Activated CD4-positive, alpha-beta T cell treated with anti-CD3 and anti-CD28 coated beads for 36 hours (primary cell): ENCODE measurements at places on chromosomes 7 and 10. TPM values are rescaled to one million over a fixed set of nuclear protein-coding genes. Genes with fewer than 3 reads are reported as not detected.

SPDYE6 gene
- total RNA-seq, result not detected

CCDC146 gene
- 1.7 TPM for total RNA-seq

CFTR gene
- total RNA-seq, result not detected

DNA sequence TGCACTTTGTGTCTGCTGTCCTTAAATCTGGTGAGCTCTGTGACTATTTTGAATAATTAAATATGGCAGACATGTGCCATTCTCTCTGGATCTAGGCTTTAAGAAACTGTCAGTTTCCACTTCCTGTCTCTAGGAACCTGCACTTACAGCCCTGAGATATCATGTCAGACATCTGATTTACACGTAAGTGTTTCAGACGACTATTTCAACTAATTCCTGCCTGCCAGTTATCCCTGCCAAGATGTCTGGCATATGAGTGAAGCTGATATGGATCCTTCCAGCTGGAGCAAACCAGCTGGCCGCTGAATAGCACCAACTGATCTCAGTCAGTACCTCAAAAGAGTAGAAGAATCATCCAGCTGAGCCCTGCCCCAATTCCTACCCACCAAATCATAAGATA is 362.2 kb upstream of the SMIM30 start:
- DNase-seq, result no peak

GRCh38 chr10:80275135-80275498 is 14.3 kb downstream of the MAT1A start:
- no peak for DNase-seq

SPDYE9 gene
- not detected for total RNA-seq

DNA sequence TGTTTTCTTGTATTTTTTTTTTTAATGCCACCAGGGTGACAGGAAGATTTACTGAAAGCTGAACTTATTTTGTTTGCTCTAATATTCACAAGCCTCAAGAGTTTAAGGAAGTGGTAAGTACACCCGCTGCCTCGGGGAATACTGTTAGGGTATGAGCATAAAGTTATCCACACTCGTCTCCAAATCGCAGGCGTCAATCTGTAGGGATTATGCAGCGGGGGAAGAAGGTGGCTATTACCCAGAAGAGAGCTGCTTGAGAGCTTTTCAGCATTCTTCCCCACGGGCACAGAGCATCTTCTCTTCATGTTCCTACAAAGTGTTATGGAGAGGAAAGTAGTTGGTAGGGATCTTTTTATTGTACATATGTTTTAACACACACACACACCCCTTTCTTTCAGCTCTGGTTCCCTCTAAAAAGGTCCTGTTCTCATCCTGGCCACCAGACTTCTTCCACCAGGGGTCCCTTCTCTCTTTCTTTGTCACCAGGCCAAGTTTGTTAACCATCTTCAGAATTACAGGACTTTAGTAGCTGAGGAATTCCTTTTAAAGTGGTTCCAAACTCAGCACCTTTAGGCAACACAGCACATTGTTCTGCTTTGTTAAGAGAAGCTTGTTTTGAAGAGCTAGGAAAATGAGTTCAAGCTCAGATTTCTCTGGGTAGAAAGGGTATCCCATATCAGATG is 411.6 kb upstream of the GALNT17 start:
- DNase-seq, result no peak

DNA sequence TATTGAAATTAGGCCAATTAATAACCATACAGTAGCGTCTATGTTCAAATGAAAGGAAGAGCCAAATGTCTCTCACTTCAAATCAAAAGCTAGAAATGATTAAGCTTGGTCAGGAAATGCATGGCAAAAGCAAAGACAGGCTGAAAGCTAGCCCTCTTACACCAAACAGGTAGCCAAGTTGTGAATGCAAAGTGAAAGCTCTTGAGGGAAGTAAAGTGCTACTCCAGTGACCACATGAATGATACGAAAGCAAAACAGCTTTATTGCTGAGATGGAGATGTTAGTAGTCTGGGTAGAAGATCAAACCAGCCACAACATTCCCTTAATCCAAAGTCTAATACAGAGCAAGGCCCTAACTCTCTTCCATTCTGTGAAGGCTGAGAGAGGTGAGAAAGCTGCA is 123.8 kb downstream of the TEX36 start:
- no peak for DNase-seq

TMEM178B gene
- total RNA-seq, result 0.23 TPM

ABCB4 gene
- total RNA-seq, result not detected

NXPH1 gene
- total RNA-seq, result not detected

COL13A1 gene
- not detected for total RNA-seq

- no peak for DNase-seq
Measured at GRCh38 chr10:3963191-3963673, 178.2 kb upstream of the KLF6 start.

SCIN gene
- 0.64 TPM for total RNA-seq

GRCh38 chr10:103584216-103585010 is 90.9 kb downstream of the NEURL1 start:
- peak; percentile 83 for DNase-seq

GRCh38 chr7:50364645-50365044 is 60.1 kb downstream of the IKZF1 start:
- no peak for DNase-seq

DNA sequence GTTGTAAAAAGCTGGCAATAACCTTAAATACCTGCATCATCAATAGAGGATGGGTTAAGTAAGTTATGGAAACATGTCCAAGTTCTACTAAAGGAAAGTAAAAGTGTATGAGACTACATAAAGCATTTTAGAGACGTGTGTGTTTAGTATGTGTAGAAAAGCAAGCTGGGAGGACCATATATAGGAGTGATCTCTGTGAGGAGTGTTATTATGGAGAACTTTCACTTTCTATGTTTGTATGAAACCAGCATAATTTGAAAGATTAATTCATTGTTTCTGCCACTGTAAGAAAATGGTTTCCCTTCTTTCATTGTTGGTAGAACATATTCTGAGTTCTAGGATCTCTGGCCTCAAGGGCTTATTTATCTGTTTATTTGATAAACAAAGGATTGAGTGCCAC is 19.2 kb upstream of the PDLIM1 start:
- no peak for DNase-seq

- no peak for DNase-seq
Measured at GRCh38 chr7:132576721-132577085, 433 bp upstream of the PLXNA4 start.

DNA sequence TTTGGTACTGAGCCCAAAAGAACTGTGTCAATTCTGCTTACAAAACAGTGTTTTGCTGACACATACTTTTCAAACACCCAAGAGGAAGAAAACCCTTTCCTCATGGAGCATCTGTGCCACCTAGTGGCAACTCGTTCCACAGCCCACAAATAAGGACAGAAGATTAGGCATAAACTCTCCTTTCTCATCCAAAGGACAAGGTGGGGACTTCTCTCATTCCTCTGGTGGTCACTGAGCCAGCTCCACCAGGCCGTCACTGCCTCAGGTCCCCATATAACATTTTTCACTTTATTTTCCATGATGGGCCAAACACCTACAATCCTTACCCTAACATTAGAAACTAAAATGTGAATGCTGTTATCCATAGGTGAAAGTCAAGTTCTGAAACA is 76.9 kb downstream of the RNF216 start:
- DNase-seq, result peak; percentile 86

CTAGE4 gene
- total RNA-seq, result 1.2 TPM

- no peak for DNase-seq
Measured at GRCh38 chr10:62001898-62002297, 100.4 kb downstream of the ARID5B start.

NME8 gene
- not detected for total RNA-seq

PKD2L1 gene
- total RNA-seq, result not detected

DNA sequence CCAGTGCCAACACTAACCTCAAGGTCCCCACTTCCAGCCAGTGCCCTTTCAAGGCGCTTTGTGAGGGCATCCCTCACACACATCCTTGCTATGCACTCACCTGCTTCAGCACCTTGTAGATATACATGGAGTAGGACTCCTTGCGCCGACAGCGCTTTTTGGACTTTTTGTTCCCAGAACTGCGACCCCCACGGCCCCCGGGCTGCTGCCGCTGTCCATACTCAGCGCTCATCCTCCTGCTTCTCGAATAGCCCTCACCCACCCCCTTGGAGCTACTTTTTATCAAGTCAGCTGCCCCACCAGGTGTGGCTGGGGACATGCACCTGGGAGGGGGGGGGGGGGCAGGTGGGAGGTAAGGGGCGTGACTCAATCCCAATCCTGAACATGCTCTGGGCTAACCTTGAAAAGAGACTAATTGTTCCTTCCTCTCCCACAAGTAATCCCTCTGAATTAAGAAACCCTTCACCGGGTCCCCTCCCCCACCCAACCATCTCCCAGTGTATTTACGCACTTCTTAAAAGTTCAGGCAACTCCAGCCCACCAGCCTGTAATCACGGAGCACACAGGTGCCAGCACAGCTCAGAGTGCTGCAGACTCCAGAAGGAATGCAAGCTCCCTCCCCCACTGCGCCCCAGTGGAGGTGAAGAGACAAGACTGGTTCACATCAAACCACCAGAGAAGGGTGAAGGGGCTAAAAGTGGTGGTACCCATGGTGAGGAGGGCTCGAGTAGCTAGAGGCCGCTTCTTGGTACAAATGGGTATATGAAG is at the start of gene H2BK1:
H2BK1 (minus strand) TSS at position 402 of the 768 bp plus-strand sequence; CDS start at position 232, 170 bp downstream.
- no peak for DNase-seq

- no peak for DNase-seq
Measured at GRCh38 chr7:10257438-10257837, 716.2 kb upstream of the PHF14 start.

- DNase-seq, result no peak
Measured at GRCh38 chr10:43252783-43253341, 14.0 kb downstream of the RASGEF1A start.

HTR7 gene
- not detected for total RNA-seq

GRCh38 chr10:12699258-12699700 is 302.2 kb downstream of the CCDC3 start:
- DNase-seq, result peak; percentile 56

DNA sequence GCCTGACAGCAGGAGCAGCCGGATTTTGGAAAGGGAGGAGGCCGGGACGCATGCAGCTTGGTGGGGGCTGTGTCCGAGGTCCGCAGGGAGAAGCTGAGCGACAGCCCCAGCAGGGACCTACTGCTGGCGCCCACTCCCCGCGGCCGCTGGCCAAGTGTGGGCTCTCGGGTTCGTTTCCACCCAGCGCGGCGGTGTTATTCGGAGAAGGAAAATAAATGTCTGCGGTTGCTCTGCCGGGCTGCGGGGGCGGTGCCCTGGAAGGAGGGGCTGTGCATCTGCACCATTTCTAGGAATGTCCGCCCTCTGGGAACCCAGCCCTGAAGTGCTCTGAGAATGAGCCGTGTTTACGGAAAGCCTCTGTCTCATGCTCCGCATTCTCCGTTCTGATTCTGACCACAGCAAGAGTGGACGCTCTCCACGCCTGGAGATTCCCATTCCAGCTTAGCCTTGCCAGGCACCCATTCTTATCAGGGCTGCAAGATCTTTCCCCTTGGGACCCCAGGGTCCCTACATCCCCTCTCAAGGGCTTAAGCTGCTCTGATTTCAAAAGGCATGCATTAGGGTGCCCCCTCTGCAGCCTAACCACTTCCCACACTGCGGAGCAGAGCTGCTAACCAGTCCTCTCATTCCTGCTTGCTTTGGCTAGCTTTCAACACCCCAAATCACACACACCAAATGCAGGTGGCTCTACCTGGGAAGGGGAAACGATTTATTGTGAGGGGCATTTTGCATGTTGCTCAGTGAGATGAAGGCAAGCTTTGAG is 256.6 kb upstream of the GLI3 start:
- DNase-seq, result peak; percentile 49

GRCh38 chr10:27319752-27320431 is 79.3 kb upstream of the ACBD5 start:
- DNase-seq, result peak; percentile 72
